ENCODE measurements at places on chromosomes 2 and 18.

GRCh38 chr18:31901063-31901462, 41.9 kb downstream of the TRAPPC8 start:
- no peak for DNase-seq

DNA sequence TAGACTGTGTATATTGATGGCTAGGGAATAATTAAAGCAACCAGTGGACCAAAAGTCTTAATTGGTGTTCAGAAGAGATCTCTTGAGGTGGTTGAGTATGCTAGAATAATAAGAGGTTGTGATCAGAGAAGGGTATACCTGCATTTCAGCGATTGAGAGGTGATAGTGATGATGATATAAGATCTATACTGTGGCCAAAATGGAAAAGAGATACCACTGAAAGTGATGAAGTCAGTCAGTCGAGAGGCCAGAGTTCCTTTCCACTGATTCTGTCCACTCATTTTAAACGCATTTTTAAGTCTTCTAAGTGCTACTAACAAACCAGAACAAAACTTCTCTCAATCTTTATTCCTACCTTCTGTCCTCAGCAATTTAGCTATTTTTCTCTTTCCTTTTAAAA, 32.9 kb downstream of the ACTR3 start:
- DNase-seq: no peak

DNA sequence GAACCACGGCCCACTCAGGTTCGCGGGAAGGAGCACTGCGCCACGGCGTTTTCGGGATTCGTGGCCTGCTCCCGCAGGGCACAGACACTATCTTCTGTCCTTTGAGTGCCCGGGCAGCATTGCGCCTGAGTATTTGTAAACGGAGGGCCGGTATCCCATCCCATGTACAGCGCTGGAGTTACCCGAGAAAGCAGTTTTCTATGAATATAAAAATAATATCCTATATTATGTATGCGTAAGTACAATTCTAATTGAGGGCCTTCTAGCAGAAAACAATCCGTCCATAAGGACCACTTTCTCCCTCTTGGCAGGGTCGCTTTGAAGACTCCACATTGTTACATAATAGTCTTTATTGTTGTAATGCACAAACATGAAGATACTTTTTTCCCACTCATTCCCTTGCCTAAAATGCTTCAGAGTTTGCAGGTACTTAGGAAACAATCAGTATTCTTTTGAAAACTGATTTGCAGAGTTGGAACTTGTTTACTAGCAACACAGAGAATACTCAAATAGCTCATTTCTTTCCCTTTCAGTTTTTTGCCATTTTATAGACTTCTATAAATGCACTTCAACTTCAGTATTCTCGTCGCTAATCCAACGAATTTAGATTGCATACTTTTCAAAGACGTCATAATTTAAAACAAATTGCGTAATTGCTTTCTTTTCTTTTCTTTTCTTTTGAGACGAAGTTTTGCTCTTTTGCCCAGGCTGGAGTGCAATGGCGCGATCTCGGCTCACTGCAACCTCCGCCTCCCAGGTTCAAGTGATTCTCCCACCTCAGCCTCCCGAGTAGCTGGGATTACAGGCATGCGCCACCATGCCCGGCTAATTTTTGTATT, 1.0 kb upstream of the REV1 start:
- DNase-seq: no peak

GRCh38 chr2:43044093-43044681, 182.2 kb downstream of the ZFP36L2 start:
- no peak for DNase-seq

GRCh38 chr2:26170795-26171194, 2.1 kb upstream of the GAREM2 start:
- no peak for DNase-seq

GRCh38 chr2:16090650-16091575, 150.6 kb downstream of the MYCN start:
- no peak for DNase-seq

GRCh38 chr2:216379977-216380376, 7.7 kb upstream of the MARCHF4 start:
- DNase-seq: no peak

GRCh38 chr2:191929288-191929687, 82.4 kb upstream of the CAVIN2 start:
- DNase-seq: no peak

GRCh38 chr2:97734061-97735051, 21.0 kb downstream of the ZAP70 start:
- DNase-seq: no peak

DNA sequence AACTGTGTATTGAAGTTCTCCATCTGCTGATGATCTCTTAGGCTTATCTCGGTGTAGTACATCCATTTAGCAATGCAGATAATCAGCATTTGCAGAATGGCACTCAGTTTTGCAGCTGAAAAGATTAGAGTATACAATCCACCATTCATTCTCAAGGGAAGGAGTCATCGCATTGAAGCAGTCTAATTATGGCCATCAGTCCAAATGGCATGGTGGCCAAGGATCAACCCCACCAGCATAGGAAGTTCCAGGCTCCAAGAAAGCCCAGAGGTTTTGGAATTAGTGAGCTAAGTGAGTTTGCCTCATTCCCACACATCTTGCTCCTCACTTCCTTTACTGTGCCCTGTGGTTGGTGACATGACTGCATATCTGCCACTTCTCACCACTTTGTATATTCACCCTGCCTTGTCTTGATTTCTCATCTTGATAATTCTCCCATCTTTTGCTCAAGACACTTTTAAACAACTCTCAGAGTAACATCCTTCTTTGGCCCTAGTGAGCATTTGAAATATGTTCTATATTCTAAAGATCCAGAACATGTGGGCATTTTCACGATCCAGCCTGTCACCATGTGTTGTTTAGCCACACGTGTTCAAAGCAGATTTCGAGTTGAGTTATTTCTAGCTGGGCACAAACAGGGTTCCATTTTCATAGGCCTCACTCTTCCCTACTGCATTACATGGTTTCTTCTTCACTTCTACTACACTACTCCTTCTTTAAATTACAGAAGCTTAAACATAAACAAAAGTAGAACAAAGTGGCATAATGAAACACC, 1119.8 kb downstream of the TSN start:
- no peak for DNase-seq

DNA sequence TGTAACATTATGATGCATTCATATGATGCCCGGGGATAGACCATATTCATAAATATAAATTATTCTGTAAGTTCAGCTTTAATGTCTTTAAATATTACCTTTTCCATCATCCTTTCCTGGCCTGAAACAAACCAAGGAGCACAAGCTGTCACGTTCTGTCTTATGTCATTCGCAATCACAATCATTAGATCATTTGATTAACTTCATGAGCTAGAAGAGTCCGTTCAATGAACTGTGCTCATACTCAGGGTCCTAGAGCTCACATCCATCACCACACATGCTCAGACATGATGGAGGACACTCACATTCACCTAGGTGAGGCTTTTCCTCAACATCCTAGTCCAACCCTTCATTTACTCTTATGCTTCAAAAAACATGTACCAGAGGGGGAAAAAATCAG, 599.0 kb upstream of the ID2 start:
- no peak for DNase-seq

- DNase-seq: no peak
Observed at GRCh38 chr2:237488295-237488694, 1.2 kb downstream of the MLPH start.

- DNase-seq: no peak
Observed at GRCh38 chr2:60998628-60999545, 18.6 kb upstream of the PEX13 start.

GRCh38 chr2:64819361-64819760, 165.6 kb upstream of the SERTAD2 start:
- DNase-seq: no peak

DNA sequence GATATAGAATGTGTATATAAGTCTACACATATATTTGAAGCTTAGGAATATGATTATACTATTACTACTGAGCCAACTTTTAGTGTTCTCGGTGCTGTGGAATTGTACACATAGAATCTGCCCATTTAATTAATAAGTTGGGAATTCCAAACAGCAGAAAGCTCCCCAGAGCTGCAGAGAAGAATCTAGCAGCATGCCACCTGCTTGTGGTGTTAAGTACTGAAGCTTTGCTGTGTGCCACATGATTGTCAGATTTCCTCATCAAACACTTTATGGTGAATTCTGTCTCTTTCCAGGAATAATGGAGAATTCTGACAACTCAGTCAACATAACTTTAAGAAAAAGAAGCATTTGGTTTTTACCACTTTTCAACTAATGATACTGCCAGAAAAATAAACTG, 117.8 kb downstream of the WDSUB1 start:
- DNase-seq: no peak

GRCh38 chr2:75035444-75036353, 77.3 kb downstream of the POLE4 start:
- no peak for DNase-seq

DNA sequence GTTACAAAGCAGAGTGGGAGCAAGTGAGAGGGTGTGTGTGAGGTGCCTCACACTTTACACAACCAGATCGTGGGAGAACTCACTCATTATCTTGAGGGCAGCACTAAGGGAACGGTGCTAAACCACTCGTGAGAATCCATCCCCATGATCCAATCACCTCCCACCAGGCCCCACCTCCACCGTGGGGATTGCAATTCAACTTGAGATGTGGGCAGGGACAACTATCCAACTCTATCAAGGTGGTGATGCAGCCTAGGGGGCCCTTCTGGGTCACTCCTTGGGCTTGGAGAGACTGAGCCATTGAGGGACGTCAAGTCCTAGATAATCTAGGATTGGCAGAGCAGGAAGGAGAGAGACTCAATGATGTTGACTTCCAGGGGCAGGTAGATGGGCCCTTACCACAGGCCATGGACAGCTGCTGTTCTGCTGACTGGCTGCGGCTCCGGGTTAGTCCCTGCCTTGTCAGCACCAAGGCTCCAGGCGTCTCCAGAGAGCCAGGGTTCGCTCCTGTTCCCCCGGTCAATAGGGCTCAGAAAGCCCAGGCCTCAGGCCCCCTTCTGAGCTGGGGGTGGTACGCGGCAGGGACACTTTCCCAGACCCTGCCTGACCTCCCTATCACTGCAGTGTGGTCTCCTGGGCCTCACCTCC, 193.2 kb upstream of the HS6ST1 start:
- no peak for DNase-seq

DNA sequence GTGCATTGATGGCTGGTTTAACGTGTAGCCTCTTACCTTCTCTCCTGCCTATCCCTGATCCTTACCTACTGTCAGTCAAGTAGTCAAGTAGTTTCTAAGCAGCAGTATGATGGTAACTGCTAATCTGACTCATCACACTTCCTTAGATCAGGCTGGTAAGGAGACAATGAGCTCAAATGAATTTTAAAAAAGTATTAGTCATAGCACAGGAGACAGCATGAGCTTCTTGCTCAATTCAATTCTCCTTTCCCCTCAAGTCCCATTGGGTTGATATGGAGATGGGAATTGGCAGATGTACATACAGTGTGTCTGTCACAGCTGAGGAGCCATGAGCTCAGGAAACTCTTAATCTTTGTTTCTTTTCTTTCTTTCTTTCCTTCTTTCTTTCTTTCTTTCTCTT, 799.7 kb downstream of the LRP1B start:
- no peak for DNase-seq

GRCh38 chr2:134718817-134719814, at the start of gene TMEM163:
Gene TMEM163 (minus strand): TSS chr2:134719000.
- DNase-seq: no peak

DNA sequence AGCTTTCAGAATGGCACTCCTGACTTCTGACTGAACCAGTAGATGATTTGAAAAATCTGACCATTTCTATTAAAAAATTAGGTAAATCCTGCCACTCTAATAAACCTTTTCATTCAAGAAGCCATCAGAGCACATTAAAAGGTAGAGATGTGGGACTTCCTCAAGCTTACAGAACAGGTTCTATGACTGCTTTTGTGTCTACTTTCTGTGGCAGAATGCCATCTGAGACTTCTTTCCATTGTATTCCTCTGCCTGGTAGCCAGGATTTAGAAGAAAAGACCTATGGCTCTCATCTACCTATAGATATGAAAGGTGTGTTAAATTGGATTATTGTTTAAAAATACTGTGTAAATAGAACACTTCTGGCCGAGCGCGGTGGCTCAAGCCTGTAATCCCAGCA, 99.9 kb upstream of the NABP1 start:
- no peak for DNase-seq

DNA sequence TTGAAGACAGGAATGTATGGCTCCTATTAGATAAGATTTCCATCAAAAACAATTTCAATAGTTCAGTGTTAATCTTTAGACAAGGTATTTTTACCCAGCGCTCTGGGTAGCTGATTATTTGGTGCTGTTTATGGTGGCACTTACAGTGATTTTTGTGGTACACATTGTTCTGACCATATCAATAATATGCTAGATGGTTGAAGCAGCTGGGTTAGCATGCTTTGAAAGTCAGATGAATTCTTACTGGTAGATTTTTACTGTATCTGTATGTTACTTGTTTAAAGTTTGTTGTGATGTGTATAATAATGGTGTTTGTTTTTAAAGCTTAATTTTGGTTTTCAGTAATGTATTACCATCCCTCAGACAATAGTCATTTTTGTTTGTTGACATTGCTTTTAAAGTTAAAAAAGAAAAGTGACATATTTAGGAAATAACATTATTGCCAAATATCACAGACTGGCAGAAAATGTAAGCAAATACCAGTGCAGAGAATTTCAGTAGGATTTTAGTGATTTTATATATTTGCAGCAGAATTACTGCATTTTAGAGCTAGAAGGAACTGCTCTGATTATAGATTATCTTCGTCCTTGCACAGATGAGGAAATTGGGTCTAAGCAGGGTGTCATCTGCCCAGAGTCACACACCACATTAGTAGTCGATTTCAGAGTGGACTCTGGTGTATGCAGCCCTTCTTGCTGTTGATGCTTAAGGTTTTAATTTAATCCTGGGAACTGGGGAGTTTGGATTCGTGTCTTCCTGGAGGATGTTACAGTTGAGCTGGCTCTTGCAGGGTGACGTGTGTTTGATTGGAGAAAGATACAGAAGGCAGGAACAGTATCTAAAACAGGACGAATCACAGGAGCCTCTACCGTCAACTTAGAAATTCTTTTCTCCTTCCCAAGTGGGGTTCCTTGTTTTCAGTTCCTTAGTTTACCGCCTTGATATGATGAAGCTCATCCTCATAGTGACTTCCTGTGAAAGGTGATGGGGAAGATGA, 6.6 kb downstream of the SOCS6 start:
- DNase-seq: no peak

GRCh38 chr2:12074126-12074844, 327.9 kb downstream of the LPIN1 start:
- no peak for DNase-seq

DNA sequence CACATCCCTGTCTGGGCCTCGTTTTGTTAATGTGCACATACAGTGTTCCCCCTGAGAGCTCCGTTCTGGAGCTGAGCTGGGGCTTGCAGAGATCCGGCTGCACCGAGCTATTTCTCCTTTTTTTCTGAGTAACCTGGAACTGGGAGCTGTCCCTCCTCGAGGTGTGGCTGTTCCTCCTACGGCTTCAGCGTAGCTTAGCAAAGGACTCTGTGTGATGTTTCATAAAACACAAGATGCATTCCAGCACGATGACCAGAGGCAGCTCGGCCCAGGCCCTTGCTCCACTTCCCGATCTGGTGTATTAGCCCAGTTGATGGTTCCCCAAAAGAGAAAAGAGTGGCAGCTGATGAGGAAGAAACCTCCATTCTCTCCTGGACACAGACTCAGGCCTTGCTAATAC, 103.0 kb downstream of the FAM210A start:
- DNase-seq: no peak

- no peak for DNase-seq
Observed at GRCh38 chr2:110874453-110875383, 142.3 kb downstream of the ACOXL start.

GRCh38 chr2:8028981-8029380, 652.9 kb upstream of the ID2 start:
- no peak for DNase-seq
